ENCODE measurements at places on chromosomes 11 and 22.

DNA sequence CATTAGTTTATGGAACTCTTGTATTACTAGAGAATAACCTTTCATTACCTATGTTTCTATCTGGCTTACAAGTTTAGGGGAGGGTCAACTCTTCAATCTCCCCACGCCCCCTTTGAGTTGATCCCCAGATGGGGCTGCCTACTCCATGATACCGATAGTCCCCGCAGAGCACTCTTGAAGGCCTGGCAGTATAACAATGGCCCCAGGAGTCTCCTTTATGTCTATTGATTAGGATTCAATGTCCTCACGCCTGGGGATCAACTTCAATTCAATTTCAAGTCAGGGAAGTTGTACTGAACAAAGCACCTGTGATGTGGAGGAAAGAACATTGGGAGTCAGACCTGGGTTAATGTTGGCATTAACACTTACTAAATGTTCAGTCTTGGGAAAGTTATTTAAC, 520.2 kb downstream of the METTL15 start:
- no peak for DNase-seq

- DNase-seq, result no peak
Measured at GRCh38 chr11:56841210-56841810, 92.8 kb upstream of the OR9G4 start.

DNA sequence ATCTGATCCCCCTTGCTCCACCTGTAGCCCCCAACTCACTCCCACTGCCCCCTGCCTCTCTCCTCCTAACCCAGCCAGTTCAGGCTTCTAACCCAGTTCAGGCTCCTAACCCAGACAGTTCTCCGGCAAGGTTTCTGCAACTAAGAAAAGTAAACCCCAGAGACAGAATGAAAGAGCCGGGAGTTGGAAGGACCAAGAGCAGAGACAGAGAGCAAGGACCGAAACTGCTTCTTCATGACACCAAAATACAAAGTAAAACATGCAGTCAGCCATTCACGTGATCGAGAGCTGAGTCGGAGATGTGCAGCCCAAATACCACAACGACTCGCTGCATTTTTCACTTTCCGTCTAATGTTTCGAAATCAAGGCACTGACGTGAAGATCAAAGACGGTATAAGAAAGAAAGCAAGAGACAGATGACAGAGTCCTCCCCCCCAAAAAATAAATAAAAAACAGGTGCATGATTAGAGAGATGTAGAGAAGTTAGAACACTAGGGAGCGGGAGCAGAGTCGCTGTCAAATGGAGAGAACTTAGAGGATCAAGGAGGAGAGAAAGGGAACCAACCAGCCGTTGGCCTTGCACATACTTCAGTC, 884 bp downstream of the IL10RA start:
- peak; percentile 83 for DNase-seq

GRCh38 chr11:69510471-69511357, 29.3 kb downstream of the LINC01488 start:
- DNase-seq, result no peak

- DNase-seq, result peak; percentile 52
Measured at GRCh38 chr11:128271401-128271800, 316.0 kb downstream of the ETS1 start.

DNA sequence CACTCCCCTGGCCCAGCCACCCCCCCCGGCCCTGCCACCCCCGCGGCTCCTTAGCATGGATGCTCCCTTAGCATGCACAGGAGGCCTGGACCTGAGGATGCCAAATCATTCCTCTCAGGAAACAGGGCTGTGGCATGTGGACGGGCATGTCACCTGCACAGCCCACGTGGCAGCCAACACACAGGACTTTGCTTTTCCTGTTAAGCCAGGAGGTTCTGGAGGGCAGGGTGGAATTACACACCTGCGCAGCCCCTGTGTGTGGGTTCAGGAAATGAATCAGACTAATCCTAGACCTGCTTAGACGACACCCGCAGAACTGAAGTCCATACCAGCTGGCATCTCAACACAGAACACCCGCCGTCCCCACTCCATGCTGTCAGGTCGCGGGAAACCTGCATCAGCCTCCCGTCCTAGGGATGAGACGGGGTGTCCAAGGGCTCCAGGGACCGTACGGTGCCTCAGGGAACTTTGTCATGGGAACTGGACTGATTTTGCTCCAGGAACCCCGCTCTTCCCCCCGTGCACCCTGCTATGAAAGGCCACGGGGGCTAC, 10.2 kb downstream of the CERK start:
- DNase-seq, result no peak

DNA sequence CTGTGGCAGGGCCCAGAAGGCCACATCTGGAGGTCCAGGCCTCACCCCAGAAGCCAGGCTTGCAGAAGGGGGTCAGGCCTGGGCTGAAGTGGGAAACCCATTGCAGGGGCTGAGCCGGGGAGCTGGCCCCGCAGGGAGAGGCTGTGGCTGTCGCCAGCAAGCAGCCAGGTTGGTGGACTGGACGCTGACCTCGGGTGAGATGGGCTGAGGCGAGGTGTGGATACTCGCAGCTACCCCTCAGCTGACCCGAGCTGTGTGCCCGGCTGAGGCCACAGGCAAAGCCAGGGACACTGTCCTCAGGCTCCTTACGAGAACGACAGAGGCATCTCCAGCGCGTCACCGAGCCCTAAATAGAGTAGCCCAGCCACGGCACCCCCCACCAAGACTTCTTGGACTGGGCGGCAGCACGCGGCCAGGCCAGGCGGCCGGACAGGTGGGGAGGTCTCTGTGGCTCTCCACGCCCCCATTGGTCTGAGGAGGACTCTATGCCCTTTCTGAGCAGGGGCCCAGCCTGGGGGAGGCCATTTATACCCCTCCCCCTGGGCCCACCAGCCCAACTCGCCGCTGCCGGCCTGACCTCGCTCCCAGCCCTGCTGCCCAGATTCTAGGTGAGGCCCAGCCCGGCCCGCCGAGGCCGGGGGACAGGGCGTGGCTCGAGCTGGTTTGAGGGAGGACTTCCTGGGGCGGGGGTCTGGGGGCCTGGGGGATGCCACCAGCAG, at the start of gene TNNI2:
Gene TNNI2, plus strand, starts transcription at position 556 of the 719 bp plus-strand sequence. CDS start 716 bp downstream, outside the sequence.
- no peak for DNase-seq

DNA sequence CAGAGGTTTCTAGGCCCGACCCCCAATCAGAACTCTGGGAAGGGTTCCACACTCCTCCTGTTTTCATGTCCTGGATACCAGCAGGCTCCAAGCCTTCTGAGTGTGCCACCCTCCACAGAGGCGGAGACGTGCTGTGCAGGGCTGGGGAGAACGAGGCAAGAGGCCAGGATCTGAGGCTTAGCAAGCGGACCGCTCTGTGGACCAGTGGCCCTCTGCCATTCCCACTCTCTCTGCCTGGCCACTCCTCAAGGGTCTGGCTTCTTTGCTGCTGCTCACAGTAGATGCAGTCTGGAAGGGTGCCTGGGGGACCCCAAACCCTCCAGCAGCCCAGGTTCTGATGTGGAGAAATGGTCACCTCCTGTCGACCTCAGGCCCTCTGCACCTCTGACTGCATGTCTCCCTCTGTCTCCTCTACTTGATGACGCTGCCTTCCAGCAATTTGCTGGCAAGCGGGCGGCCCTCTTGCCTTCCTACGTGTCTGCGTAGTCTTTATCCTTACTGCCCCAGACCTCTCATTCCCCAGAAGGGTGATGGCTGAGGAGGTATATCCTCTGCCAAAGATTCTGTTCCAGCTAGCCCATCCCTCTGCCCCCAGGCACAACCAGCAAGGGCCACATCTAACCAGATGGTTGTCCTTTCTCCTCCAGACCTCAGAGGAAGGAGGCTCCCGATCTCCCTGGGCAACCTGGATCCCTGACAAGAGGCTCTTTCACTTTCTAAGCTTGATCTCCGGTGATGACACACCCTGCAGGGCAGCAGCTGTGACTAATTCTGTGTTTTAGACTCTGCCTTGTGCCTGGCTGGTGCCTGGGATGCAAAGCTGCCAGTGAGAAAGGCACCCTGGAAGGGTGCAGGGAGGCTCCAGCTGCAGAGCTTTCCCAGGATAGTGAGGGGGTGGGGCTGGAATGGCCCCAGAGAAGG, 87.3 kb downstream of the NAT10 start:
- no peak for DNase-seq

GRCh38 chr22:44878483-44879300, 126.3 kb downstream of the ARHGAP8 start:
- DNase-seq, result no peak

- DNase-seq, result no peak
Measured at GRCh38 chr11:80451105-80451504, 1010.3 kb upstream of the TENM4 start.

DNA sequence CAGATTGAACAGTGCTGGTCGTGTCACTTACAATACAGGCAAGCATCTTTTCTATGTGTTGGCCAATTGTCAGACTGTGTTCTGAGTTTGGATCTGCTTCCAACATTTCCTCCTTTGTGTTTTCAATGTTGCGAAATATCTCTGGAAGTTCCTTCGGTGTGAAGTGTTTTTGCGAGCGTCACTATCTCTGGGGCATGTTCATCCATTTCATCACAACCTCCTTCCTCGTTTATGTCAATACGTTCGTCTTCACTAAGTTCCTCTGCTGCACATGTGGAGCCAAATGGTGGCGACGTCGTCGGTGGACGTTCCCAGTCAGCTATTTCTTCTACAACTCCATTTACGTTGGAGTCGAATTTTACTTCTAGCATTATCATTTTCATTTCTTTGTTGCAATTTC, 100.2 kb upstream of the LMO1 start:
- DNase-seq, result no peak

GRCh38 chr11:93072229-93072914, 102.9 kb downstream of the MTNR1B start:
- no peak for DNase-seq

DNA sequence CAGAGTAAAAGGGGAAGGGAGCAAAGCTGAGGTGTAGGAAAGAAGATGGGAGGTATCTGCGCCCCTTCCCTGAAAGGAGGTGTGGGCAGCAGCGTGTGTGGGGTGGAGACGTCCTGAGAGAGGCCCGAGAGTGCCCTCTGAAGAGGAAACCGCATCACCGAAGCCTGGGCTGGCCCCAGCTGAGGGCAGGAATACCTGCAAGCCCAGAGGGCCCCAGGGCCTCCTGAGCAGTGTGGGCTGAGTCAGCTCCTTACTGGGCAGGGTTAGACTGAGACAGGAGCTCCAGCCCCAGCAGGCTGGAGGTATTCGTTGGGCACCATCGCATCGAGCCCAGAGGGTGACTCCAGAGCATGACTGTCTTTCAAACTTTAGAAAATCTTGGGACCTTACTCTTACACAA, 534.0 kb upstream of the B3GAT1 start:
- no peak for DNase-seq

GRCh38 chr11:128956401-128957201, 13.9 kb upstream of the TP53AIP1 start:
- DNase-seq, result peak; percentile 49

- no peak for DNase-seq
Measured at GRCh38 chr11:109526931-109527330, 104.9 kb downstream of the C11orf87 start.

DNA sequence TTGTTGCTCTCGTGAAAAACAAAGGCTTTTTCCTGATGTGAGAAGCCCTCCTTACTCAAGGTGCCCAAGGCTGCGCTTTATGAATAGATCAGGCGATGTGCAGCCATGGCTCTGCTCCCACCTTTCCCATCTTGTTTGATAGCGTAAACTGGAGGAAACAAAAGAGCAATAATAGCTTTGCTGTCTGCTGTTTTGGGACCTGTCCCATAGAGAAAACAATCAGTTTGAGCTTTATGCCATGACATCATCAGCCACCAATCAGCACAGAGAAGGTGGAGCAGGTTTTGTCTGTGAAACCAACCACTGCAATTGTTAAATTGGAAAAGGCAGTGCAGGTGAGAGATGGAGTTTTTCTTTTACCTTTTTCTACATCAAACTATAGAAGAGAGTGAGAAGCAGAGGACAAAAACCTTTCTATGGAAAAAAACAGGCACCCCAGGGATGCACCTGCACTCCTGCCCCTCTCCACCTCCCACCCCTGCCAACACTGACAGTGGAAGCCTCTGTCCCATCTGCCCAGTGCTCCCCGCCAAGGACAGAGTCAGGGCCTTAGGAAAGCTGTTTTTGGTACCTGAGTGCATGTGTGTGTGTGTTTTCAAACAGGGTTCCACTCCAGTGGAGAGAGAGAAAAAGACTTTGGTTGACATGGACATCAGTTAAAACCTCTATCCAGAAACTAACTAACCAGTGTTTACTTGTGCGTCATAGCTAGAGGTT, 80.7 kb downstream of the MICAL3 start:
- no peak for DNase-seq

DNA sequence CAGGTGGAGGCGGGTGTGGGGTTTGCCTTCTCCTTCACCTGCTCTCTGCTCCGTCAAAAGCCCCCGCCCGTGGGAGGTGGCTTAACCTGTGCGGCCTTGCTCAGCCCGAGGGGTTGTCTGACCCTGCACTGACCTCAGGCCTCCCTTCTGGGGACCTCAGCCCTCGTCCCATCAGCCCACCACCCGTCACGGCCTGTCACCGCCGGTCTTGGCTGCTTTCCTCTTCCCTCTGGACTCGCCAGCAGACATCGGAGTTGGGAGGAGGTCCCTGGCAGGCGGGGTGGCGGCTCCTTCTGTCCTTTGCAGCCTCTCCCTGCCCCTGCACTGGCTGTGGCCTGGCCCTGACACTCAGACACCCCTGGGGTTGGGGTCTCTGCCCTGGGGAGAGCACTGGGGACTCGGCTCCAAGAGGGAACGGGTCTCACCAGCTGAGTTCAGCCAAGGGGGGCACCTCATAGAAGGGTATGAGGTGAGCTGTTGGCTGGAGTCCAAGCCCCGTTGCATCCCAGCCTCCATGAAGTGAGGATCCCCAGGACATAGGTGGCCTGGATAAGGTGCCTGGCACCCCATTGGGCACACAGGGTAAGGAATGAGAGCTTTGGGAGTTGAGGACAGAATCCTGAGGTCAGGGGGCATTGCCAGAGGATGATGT, 999.6 kb downstream of the BRD1 start:
- DNase-seq, result no peak

- peak; percentile 80 for DNase-seq
Measured at GRCh38 chr11:95688501-95689222, 100.9 kb downstream of the FAM76B start.

DNA sequence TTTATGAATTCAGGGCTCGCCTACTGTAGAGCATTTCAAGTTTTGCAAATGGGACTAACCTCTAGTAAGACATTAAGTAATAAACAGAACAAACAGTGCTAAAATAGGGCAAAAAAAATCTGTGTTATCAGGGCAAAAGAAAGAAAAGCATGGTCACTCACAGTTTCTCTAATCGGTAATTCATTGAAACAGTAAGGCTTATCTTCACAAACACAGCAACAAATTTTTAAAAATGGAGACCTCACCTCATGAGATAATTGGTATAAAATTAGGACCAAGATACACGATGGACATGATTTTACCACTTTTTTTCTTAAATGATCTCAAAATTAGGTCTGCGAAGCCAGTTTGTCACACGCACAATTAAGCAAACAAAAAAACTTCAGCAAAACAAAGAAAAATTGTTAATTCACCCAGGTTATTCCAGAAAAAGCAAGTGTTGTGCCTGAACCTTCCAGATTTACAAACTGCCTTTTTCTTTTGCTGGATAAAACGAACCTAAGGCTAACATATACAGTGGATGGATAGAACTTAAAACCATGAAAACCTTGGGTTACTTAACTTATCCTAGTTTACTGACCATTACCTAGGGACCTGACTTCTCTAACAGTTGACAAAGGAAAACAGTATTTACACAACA, 1.4 kb downstream of the TMEM123 start:
- no peak for DNase-seq
